Mucosa of gallbladder (tissue), 1 donor: ENCODE measurements at places on chromosomes 6 and 20.

- DNase-seq = no peak
Observed at GRCh38 chr20:2749951-2750490, 50.4 kb downstream of the CPXM1 start.

- no peak for DNase-seq
Observed at GRCh38 chr20:61736751-61737310, 328.9 kb downstream of the TAF4 start.

- no peak for DNase-seq
Observed at GRCh38 chr20:2125474-2126112, 24.0 kb downstream of the STK35 start.

DNA sequence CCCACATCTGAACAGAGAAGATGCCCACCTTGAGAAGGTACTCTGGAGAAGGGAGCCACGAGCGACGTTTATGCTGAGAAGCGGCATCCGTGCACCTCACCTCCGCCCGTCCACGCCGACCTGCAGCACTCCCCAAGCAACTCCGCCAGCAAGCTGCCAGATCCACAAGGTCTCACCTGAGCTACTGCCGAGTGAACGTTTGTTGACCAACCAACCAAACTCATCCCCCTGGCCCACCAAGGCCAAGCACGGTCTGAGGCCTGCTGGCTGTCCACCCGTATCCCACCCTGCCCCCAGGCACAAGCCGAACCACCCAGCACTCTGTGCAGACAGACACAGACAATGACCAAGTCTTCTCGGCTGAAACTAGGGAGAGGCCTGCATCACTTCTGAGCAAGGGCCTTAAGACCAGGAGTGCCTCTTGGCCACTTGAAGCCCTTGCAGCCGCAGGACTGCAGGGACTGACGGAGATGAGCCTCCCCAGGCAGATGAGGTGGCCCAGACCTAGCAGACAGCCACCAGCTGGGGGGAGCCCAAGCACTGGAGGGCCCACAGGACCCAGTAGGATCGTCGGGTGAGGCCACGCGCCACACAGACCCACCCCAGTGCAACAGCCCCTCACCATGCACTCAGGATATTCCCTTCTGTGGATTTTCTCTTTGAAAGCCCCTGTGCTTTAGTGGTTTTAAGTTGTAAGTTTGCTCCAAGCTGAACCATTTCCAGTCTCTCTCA is 12.1 kb downstream of the TAF4 start:
- DNase-seq = no peak

GRCh38 chr6:116397914-116398313 is 27.2 kb downstream of the DSE start:
- no peak for DNase-seq

- DNase-seq = no peak
Observed at GRCh38 chr20:11117808-11118528, 444.2 kb upstream of the JAG1 start.
